ENCODE measurements at places on chromosomes 2 and 18. TPM values are rescaled to one million over a fixed set of nuclear protein-coding genes. Genes with fewer than 3 reads are reported as not detected.

IL1R1 gene
- 93.3 TPM for total RNA-seq

DNA sequence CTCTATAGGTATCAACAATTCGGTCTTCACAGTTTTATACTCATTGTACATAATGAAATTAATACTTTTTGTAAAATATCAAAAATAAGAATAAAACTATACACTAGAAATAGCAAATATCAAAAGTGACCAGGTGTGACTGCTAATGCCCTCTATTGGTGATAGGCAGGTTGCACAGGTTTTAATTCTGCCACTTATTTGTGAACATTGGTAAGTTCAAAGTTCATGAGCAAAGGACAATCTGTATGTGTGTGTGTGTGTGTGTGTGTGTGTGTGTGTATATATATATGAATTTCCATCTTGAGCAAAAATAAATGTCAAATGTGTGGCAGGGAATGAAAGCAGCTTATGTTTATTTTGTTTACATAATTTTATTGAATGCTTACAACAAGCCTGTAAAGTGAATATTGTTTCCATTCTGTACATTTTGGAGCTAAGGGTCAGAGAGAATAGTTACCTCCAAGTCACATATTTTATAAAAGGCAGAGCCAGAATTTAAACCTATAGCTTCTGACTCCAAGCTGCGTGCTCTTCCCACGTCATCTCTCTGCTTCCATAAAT is 537.4 kb downstream of the CPS1 start:
- no peak for DNase-seq

OSBPL6 gene
- 2.4 TPM for total RNA-seq

TNFAIP6 gene
- total RNA-seq = 1.9 TPM

TGFA gene
- total RNA-seq = 17.8 TPM

DNA sequence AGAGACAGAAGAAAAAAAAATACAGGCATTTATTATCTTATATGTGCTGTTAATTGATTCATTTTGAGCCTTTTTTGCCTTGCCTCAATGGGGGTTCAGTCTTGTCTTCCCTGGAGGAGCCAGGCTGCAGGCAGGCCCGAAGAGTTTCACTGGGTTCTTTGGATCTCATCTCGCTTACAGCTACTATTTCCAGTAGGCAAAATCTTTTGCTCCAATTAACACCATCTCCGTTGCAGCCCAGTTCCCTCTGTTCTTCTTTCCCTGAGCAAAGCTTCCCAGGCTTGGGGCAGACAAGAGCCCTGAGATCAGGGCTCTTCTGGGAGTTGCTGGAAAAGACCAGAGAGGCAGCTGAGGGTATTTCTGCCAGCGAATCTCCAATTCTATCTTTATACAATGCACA is 168.8 kb upstream of the CELF4 start:
- no peak for DNase-seq

ZC3H6 gene
- total RNA-seq = 18.9 TPM

GRCh38 chr2:128037649-128038048 is 9.8 kb upstream of the SAP130 start:
- DNase-seq = no peak

CXCR1 gene
- total RNA-seq = not detected

- DNase-seq = no peak
Observed at GRCh38 chr2:173568054-173568453, 213.4 kb downstream of the CDCA7 start.

DNA sequence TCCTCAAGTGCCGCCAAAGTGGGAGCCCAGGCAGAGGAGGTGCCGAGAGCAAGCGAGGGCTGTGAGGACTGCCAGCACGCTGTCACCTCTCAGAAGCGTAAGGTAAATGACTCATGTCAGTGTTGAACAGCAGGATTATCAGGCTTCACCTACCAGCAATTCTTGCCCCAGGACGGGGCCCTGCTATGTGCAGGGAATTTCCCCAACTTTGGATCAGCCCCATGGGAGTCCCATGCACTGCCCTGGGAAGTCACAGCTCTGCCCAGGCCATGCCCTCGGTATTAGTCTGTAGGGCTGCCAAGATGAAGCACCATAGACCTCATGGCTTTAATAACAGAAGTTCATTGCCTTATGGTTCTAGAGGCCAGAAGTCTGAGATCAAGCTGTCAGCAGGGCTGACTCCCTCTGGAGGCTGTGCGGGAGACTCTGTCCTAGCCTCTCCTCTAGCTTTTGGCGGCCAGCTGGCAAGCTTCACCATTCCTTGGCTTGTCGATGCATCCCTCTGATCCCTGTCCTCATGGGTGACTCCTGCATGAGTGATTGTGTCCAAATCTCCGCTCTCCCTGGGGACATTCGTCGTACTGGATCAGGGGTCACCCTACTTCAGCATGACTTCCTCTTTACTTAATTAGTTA is 55.9 kb downstream of the TRPM8 start:
- no peak for DNase-seq

- no peak for DNase-seq
Observed at GRCh38 chr2:217857624-217858506, 144.9 kb downstream of the TNS1 start.

DNA sequence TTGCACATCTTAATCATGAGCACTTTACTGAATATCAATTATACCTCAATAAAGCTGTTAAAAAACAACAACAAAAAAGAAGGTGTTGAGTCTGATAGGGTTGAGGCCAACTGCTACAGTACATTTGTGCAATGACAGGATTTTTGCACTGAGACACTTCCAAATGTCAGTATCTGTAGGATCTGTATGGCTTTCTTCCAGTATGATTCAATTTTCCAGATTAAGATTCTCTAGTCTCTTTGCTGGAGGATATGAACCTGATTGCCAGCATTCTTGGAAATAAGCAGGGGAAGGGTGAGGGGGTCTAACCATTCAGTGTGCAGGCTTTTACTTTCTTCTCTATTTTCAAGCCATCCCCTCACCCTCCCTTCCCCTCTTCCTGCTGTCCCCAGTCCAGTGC is 85.1 kb downstream of the SEMA4F start:
- DNase-seq = no peak

GRCh38 chr18:53943326-53943860 is 281.1 kb downstream of the MBD2 start:
- no peak for DNase-seq

MAP3K19 gene
- total RNA-seq = not detected

All from ureter (tissue), 1 donor.